ENCODE measurements at places on chromosomes 3 and 15.

DNA sequence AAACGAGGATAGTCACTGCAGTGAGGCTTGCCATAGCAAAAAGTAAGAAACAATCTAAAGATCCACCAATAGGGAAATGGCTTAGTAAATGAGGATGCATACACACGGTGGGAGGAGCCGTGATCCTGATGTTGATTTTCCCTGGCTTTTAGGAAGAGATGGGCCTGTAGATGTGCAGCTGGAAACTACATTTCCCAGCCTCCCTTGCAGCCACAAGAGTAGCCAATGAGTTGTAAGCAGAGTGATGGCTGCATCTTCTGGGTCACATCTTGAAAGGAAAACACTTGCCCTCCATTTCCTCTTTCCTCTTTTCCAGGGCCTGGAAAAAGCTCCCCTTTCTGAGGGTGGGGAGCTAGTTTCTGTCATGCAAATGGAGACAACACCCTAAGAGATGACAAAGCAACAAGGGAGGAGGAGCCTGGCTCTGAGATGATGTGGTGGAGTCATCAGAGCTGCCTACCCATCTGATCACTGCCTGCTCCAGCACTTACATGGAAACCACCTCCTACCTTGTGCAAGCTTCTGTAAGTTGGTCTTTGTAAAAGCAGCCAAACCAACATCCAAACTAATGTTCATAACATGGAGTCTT, 139.1 kb downstream of the TLE3 start:
- DNase-seq, result no peak

GRCh38 chr15:101024706-101025500, 105.7 kb downstream of the LRRK1 start:
- DNase-seq, result no peak

- no peak for DNase-seq
These were observed 71.1 kb downstream of the CHSY1 start for GRCh38 chr15:101180620-101181307.

DNA sequence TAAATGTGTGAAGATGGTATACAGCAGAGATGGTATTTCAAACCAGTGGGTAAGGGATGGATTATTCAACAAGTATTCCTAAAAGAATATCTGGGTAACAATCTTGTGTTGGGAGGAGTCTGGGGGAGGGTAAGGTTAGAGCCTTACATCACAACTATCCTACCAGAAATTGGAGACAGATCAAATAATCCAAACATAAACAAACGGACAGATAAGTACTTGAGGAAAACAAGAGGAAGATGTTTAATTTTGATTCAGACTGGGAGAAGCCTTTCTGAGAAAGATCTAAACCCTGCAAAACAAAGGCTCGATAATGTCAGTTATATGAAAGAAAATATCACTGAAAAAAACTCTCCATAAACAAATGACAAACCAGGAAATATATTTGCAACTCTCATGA, 77.9 kb downstream of the SLC9A9 start:
- DNase-seq, result no peak

- no peak for DNase-seq
These were observed 55.2 kb downstream of the RPL22L1 start for GRCh38 chr3:170814822-170815221.

- DNase-seq, result no peak
These were observed 238.6 kb downstream of the RAP2B start for GRCh38 chr3:153400641-153401040.

DNA sequence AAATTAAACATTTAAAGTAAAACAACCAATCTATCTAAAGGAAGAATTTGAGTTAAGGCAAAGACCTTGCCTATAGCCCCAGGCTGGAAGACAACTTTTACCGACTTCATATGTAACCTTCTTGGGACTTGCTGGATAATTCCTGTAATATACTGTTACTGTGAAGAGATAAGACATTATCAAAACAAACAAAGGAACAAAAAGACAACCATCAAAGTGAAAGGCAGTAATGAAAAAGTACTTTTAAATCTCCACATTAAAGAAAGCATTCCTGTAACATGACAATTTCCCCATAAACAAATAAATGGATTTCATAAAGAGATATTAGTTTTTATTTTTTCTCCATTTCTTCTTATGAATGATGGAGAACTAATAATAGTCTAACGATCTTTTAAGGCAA, 2.4 kb downstream of the CMTM6 start:
- DNase-seq, result no peak

Data from BJ (cell line).